DMS79 treated with DMSO at 0.1 percent for 48 hours (cell line): ENCODE measurements at places on chromosomes 3 and 15.

GRCh38 chr3:23654571-23654970 lies 151.2 kb upstream of the UBE2E1 start:
- no peak for DNase-seq

- no peak for DNase-seq
Measured at GRCh38 chr3:102307442-102307841, 127.4 kb upstream of the ZPLD1 start.

GRCh38 chr15:36161771-36162212 lies 417.6 kb upstream of the CDIN1 start:
- no peak for DNase-seq

- DNase-seq = no peak
Measured at GRCh38 chr3:171680726-171681411, 129.4 kb downstream of the PLD1 start.
